ENCODE measurements at places on chromosomes 12 and 14.

DNA sequence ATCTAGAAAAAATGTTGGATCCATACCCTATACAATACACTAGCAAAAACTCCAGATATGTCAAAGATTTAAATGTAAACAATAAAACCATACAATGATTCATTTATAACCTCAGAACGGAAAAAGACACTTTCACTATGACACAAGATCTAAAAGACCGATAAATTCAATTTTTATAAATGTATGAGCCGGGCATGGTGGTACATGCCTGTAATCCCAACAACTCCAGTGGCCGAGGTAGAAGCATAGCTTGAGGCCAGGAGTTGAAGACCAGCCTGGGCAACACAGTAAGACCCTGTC, 2.5 kb upstream of the SOS2 start:
- DNase-seq, result no peak

DNA sequence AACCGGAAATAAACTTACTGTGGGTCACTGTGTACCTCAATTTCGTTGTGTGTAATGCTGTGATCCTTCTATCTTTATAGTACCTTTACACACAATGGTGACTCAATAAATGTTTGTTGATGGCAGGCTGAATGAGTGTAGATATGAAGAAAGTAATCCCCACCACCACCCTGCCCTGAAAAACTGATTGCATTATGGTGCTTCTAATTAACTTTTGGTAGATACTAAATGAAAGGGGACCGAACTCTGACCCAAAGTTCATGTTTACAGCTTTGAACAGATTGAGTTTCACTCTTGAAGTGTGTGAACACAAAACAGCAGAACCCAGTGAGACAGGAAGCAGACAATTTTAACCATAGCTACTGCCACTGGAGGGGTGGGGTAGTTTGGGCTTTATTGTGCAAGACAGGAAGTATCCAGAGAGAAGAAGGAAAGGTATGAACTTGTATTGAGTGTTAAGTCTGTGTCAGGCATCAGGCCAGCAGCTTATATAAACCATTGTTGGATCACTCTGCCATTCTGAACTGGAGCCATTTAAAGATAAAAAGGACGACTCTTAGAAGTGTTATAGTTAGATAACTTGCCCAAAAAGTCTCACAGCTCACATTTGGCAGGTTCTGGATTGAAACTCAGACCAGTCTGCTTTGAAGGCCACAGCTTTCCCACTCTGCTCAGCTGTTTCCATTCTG, 197.0 kb upstream of the AMIGO2 start:
- peak; percentile 51 for DNase-seq

DNA sequence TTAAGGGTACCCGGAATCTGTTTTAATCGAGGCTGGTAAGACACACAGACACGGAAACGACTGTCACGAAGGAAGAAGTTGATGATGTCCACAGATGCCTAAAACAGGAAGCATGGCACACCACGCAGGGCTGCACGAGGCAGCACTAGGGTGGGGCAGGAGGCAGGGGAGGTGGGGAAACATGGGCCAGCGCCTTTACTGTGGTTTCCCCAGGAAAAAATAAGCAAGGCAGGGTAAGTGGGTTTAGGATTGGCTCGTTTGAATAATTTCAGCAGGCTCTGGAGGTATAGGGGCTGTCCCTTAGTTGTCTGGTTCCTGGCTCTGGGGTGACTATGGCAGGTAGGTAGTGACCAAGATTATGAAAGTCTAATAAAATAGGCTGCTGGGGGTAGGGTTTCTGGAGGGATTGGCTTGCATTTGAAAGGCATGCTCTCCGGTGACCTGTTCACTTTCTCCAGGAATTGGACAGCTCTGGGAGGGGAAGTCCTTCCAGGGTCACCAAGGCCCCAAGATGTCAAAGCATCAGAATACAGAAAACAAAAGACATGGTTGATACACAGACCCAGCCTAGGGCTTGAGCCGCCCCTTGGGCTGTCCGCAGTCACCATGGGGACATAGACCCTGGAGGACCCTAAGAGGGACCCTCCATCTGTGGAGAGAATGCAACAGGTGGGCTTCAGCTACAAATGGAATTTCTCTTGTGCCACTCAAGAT, 35.3 kb downstream of the MAP1LC3B2 start:
- DNase-seq, result peak; percentile 51

DNA sequence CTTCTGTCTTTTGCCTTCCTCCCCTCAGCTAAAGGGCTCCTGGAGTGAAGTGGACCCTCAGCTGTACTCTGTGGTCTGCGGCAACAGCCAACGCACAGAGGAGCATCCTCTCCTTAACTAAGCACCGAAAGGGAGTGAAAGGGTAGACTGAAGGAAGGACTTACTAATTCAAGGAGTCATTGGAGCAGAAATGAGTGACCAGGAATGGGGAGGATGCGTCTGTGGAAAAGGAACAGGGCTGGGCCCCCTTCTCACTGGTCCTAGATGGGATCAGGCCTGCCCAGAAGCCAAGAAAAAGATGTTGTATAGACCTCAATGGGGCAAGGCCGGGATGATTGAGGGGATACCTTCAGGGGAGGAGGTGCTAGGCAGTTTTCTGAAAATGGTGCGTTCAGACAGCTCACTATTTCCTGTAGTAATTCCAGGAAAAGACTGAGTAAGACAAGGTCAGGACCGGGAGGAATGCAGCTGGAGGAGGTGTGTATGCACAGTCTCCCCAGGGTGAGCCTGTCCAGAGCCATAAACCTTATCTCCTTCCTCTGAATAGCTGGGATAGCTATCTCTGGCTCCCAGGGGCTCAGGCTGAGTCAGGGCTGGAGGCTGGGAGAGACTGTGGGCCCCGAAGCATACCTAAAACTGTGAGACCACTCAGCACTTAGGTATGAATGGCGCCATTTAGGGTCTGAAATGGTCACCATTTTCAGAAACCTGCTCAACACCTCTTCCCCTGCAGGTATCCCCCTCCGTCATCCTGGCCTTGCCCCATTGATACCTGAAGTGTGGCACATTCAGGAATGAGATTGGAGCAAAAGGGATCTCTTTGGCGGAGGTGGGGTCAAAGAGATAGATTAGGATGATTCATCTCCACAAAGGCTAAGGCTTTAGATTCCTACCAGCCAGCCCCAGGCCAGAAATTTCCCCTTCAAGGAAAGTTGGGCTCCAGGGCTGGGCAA, 20.2 kb upstream of the KRT8 start:
- DNase-seq, result no peak
